Breast epithelium (tissue), 4 donors: ENCODE measurements at places on chromosomes 5 and 9. TPM values are rescaled to one million over a fixed set of nuclear protein-coding genes. Genes with fewer than 3 reads are reported as not detected.

- H3K27ac ChIP-seq, result peak overlapping the region; percentile 72
- no peak overlapping the region for H3K4me3 ChIP-seq
- no peaks in the 10 kb centered on the region for H3K36me3 ChIP-seq
- DNase-seq, result no peak
- H3K27me3 ChIP-seq, result no peaks in the 10 kb centered on the region
These were observed 255.5 kb downstream of the KIAA0825 start for GRCh38 chr5:94362857-94363256.

DNA sequence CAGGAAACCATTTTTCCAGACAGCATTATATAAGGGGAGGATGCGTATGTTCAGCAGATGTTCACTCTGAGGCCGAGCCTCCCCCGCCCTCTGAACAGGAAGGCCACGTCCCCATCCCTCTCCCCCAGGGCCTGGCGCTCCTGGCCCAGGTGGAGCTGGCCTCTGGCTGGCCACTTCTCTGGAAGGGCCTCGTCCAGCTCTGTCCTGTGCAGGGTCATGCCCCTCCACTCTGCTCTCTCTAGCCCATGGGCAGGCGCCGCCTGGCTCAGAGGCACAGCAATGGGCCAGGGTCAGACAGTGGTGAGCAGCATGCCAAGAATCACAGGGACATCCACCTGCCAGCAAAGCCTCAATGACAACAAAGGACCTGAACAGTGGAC lies 34.2 kb downstream of the ADAMTS2 start:
- H3K4me1 ChIP-seq, result no peaks in the 10 kb centered on the region
- DNase-seq, result no peak
- no peak overlapping the region for H3K27ac ChIP-seq
- no peaks in the 10 kb centered on the region for H3K27me3 ChIP-seq
- H3K4me3 ChIP-seq, result no peak overlapping the region

GRCh38 chr5:27855491-27855890 lies 817.1 kb upstream of the CDH9 start:
- H3K27me3 ChIP-seq, result no peaks in the 10 kb centered on the region
- DNase-seq, result no peak
- no peaks in the 10 kb centered on the region for H3K36me3 ChIP-seq
- H3K4me1 ChIP-seq, result no peaks in the 10 kb centered on the region

DNA sequence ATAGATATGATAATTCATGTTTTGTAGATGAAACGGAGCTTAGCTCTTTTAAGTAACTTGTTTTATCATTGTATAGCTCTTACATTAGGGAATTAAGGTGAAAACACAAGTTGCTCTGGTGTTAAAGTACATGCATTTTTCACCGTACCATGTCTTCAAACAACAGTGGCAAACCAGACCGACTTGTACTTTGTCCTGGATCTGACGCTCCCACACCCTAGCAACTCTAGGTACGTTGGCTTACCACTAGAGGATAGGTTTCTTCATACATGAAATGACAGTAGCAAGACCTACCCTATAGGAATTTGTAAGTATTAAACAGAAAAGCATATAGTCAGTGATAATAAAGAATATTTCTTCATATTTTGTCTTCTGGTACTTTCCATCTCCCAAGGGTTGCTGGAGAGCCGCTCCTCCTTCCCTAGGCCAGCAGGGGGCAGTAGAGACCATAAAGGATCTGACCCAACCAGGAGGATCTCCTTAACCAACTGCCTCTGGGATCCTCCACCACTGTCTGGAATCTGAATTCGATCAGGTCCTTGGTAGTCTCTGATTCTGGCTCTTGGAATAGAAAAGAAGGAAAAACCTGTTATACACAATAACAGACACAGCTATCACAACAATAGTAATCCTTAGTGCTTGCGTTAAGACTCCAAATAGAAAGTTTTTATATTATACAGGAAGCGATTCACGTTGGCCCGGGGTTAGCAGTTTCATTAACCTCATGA lies 136.7 kb downstream of the CAVIN4 start:
- no peaks in the 10 kb centered on the region for H3K36me3 ChIP-seq
- no peak overlapping the region for H3K4me3 ChIP-seq
- H3K27me3 ChIP-seq, result no peaks in the 10 kb centered on the region
- DNase-seq, result peak; percentile 32

- no peaks in the 10 kb centered on the region for H3K4me1 ChIP-seq
- no peaks in the 10 kb centered on the region for H3K36me3 ChIP-seq
- DNase-seq, result no peak
- no peaks in the 10 kb centered on the region for H3K27me3 ChIP-seq
- H3K27ac ChIP-seq, result no peak overlapping the region
These were observed 1236.0 kb downstream of the MAT2B start for GRCh38 chr5:164741376-164741775.

DNA sequence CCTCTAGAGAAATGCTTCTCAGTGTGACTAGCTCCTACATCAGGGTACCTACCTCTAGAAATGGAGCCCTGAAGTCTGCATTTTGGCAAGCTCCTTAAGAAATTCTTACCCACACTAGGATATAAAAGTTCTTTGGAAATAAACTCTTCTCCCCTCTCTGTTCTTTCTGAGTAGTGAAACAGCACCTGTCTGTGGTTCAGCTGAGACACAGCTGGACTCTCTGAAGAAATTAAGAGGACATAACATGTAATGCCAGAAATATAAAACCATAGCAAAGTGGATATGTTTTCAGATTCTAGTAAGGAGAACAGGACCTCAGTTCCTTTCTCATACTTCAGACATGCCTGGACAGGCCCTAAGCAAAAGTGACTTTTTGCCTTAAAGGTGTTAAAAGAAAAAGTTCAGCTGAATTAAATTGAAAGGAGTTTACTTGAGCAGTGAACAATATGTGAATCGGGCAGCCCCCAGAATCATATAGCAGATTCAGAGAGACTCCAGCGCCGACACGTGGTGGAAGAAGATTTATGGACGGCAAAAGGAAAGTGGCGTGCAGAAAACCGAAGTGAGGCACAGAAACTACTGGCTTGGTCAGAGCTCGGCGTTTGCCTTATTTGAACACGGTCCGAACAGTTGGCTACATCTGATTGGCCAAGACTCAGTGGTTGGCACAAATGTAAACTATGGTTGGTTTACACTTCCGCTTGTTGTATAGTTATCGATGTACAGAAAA lies 64.5 kb downstream of the PRKACG start:
- H3K4me3 ChIP-seq, result no peak overlapping the region
- no peaks in the 10 kb centered on the region for H3K36me3 ChIP-seq
- H3K4me1 ChIP-seq, result no peaks in the 10 kb centered on the region
- no peak for DNase-seq
- no peak overlapping the region for H3K27ac ChIP-seq

DNA sequence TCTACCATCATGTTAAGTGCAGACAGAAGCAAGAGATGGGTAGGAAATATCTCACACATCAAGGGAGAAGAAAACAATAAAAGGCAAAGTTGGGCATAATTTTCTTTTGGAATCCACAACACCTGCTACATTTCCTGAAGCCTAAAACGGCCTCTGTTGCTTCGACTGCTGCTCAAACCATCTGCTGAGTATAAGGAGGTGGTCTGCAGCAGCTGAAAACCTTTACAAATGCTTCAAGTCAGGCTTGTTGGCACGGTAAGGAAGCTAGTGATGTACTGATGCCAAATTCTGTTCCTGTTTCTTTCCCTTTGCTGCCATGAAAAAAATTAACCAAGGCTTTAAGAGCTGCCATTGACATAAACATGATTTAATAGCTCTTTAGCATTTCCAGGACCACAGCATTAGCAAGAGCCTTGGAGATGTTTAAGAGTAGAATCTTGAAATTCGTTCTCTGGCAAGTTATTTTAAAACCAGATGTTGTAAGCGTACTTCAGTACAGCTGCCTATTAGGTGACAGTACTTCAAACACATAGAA lies 75.6 kb downstream of the DMRTA1 start:
- H3K27ac ChIP-seq, result no peak overlapping the region
- H3K36me3 ChIP-seq, result no peaks in the 10 kb centered on the region
- H3K27me3 ChIP-seq, result no peaks in the 10 kb centered on the region
- no peak overlapping the region for H3K4me3 ChIP-seq
- no peaks in the 10 kb centered on the region for H3K4me1 ChIP-seq

- no peaks in the 10 kb centered on the region for H3K27me3 ChIP-seq
- H3K27ac ChIP-seq, result no peak overlapping the region
- DNase-seq, result no peak
These were observed 773.0 kb downstream of the MTRR start for GRCh38 chr5:8641786-8642505.

GRCh38 chr5:15676591-15676990 lies 176.6 kb downstream of the FBXL7 start:
- no peaks in the 10 kb centered on the region for H3K27me3 ChIP-seq
- no peak overlapping the region for H3K27ac ChIP-seq
- DNase-seq, result no peak
- no peak overlapping the region for H3K4me3 ChIP-seq

The CAMK2A gene
- total RNA-seq, result under 0.01 TPM

The CTSL gene
- 89.0 TPM for total RNA-seq

The ARHGAP26 gene
- 56.4 TPM for total RNA-seq

The HINT2 gene
- total RNA-seq, result 55.7 TPM

The UBAP1 gene
- total RNA-seq, result 51.4 TPM
